ENCODE measurements at places on chromosomes 11 and 22. TPM values are rescaled to one million over a fixed set of nuclear protein-coding genes. Genes with fewer than 3 reads are reported as not detected.

GRCh38 chr11:6862961-6863360 lies at the start of gene OR10A2:
OR10A2 (plus strand) TSS chr11:6863057; CDS start chr11:6869755, 6,698 bp downstream.
- H3K4me1 ChIP-seq = no peaks in the 10 kb centered on the region
- no peaks in the 10 kb centered on the region for H3K36me3 ChIP-seq
- DNase-seq = no peak
- no peak within 1 kb of the TSS for H3K4me3 ChIP-seq
- no peaks in the 10 kb centered on the region for H3K27me3 ChIP-seq

GRCh38 chr11:61757213-61757862 lies 4.9 kb downstream of the MYRF start:
- no peak overlapping the region for H3K4me3 ChIP-seq
- H3K4me1 ChIP-seq = no peaks in the 10 kb centered on the region
- no peaks in the 10 kb centered on the region for H3K27me3 ChIP-seq
- H3K27ac ChIP-seq = no peak overlapping the region
- no peak for DNase-seq

DNA sequence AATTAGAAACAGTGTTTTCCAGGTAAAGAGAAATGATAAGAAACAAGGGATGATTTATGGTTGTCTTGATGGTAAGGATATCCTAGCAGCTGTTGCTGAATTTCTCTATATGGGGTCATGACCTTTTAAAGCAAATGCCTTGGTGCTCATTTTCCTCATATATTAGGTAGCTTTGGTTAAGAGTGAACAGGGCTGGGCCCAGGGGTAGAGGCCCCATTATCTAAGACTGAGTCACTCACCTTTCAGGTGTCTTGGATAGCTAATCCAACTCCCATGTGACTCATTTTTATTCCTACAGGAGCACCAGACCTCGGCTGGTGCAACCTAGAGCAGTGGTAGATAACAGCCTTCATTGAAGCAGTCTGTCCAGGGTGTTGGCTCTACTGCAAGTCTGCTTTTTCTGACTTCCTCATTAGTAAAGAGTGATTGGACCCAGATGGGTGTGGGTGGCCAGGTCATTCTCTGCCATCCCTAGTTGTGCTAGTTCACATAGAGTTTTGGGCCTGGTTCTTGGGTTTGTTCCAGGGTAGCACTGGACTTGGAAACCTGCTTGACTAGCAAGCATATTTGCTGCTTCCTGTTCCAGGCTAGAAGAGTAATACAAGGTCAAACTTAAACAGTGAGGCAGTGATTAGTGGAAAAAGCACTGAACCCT lies 37.4 kb downstream of the CTNND1 start:
- H3K36me3 ChIP-seq = peaks cover 15% of the 10 kb centered on the region
- H3K27me3 ChIP-seq = no peaks in the 10 kb centered on the region
- H3K27ac ChIP-seq = no peak overlapping the region
- no peak for DNase-seq
- H3K4me3 ChIP-seq = no peak overlapping the region

DNA sequence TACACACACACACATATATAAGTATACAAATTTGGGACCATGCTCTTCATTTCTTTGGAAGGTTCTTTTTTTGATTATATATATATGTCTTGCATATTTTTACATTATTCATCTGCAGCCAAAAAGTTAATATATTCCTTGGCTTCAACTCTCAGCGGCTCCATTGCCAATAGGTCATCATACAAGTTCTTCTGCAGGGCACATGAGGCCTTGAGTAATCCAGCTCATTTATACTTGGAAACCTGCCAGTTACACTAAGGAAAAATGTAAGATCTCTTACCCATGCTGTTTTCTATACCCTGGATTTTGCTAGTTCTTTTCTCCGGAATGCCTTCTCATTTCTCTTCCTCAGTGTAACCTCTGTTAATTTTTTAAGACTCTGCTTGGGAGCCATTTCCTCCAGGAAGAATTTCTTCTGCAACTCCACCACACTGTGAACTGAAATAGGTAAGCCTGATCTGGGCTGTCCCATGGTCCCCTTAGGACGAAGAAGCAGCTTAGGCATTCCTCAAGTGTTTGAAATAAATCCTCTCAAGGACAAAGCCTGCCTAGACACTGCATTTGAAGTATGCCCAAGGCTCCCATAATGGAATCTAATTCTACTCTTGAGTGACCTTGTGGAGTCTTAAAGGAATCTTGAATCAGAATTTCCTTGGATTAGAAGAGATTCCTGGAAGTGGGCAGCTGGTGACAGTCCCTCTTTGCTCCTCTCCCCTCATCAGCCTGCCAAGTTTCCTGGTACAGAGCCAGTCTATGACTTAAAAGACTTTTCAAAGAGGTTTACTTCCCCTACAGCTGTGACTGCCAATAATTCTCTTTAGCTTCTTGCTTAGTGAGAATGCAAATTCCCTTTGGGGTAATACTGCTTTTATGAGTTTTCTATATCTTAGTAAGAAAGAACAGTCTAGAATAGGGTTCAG lies 182.8 kb downstream of the C11orf87 start:
- H3K27ac ChIP-seq = no peak overlapping the region
- H3K4me1 ChIP-seq = no peaks in the 10 kb centered on the region
- H3K27me3 ChIP-seq = no peaks in the 10 kb centered on the region
- no peak for DNase-seq
- H3K4me3 ChIP-seq = no peak overlapping the region

DNA sequence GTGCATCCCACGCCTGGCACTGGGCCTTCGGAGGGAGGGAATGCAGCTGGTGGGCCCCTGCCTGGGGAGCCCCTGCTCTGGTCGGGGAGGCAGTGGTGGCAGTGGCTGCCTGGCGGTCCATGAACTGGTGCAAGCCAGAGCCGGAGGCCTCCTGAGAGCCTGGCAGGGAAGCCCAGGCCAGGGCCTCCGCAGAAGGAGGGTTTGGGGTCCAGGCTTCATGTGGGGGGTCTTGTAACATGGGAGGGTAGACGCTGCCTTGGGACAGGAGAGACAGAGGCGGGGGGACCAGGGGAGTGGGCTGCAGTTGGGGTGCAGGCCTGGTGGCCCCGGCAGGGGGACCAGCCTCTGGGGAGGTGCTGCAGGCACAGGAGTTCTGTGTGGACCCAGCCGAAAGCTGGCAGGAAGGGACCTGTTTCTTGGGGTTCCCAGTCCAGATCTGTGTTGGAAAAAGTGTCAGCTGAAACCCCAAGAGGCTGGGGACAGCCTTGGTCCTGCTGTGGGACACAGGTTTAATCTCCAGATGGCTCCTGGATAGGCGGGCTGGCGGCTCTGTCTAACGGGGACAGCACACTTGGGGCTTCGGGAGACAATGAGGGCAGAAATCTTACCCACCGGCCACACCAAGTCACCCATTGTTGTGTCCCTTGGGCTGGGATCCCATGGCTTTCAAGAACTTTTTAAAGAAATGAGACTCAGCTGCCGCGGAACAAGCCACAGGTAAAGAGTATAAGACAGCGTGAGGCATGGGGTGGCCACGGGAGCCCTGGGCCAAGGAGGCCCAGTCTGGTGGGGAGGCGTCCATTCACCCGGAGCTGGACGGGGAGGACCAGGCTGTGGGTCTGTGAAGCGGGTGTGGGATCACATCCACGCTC lies 73.5 kb downstream of the KCNQ1 start:
- peak; percentile 3 for DNase-seq
- H3K27me3 ChIP-seq = no peaks in the 10 kb centered on the region
- H3K27ac ChIP-seq = no peak overlapping the region
- no peaks in the 10 kb centered on the region for H3K4me1 ChIP-seq
- no peaks in the 10 kb centered on the region for H3K36me3 ChIP-seq
- H3K4me3 ChIP-seq = no peak overlapping the region

DNA sequence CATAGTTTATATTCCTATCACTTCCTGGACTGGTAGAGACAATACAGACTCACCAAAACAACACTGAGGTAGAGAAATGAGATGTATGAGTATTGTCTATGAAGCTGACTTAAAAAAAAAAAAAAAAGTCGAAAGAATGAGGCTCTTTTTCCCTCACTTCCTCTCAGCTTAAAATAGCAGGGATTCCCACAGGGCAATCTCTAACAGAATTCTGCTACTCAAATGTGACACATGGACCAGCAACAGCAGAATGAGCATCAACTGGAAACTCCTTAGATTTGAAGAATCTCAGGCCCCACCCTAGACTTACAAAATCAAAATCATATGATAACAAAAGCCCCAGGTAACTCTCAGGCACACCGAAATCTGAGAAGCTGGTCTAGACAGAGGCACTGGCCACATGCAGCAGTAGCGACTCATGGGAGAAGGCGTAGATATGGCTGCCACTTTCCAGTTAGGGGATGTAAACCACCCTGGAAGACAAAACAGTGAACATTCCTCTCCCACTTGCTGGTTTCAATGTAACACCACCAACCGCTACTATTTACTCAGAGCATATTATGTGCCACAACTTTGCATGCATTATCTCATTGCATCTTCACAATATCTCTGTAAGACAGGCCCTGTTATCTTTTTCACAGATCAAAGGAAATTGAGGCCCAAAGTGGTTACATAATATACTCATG lies 128.0 kb downstream of the RBFOX2 start:
- H3K27me3 ChIP-seq = no peaks in the 10 kb centered on the region
- H3K4me1 ChIP-seq = peaks cover 9% of the 10 kb centered on the region
- no peaks in the 10 kb centered on the region for H3K36me3 ChIP-seq
- H3K4me3 ChIP-seq = no peak overlapping the region
- H3K27ac ChIP-seq = peak overlapping the region; percentile 3
- no peak for DNase-seq

- H3K4me3 ChIP-seq = no peak overlapping the region
- H3K36me3 ChIP-seq = no peaks in the 10 kb centered on the region
- H3K27me3 ChIP-seq = no peaks in the 10 kb centered on the region
- H3K27ac ChIP-seq = no peak overlapping the region
- no peak for DNase-seq
These were observed 79.7 kb downstream of the FDX1 start for GRCh38 chr11:110509472-110509871.

- no peaks in the 10 kb centered on the region for H3K36me3 ChIP-seq
- H3K4me1 ChIP-seq = no peaks in the 10 kb centered on the region
- H3K27me3 ChIP-seq = peaks cover 10% of the 10 kb centered on the region
- no peak overlapping the region for H3K4me3 ChIP-seq
- no peak for DNase-seq
- no peak overlapping the region for H3K27ac ChIP-seq
These were observed 30.8 kb downstream of the FEZ1 start for GRCh38 chr11:125465255-125465654.

GRCh38 chr11:4213746-4214145 lies 119.1 kb downstream of the RRM1 start:
- no peaks in the 10 kb centered on the region for H3K4me1 ChIP-seq
- no peak overlapping the region for H3K4me3 ChIP-seq
- peaks cover 6% of the 10 kb centered on the region for H3K27me3 ChIP-seq
- DNase-seq = no peak
- H3K27ac ChIP-seq = no peak overlapping the region
- no peaks in the 10 kb centered on the region for H3K36me3 ChIP-seq

GRCh38 chr11:35246745-35247144 lies 107.8 kb downstream of the CD44 start:
- H3K4me1 ChIP-seq = peaks cover 48% of the 10 kb centered on the region
- no peak overlapping the region for H3K4me3 ChIP-seq
- H3K27ac ChIP-seq = peak overlapping the region; percentile 95
- no peaks in the 10 kb centered on the region for H3K36me3 ChIP-seq
- H3K27me3 ChIP-seq = no peaks in the 10 kb centered on the region
- no peak for DNase-seq

GRCh38 chr11:12685229-12685628 lies 11.0 kb downstream of the TEAD1 start:
- no peak overlapping the region for H3K4me3 ChIP-seq
- peaks cover 12% of the 10 kb centered on the region for H3K27me3 ChIP-seq
- no peaks in the 10 kb centered on the region for H3K4me1 ChIP-seq
- DNase-seq = no peak
- no peak overlapping the region for H3K27ac ChIP-seq
- H3K36me3 ChIP-seq = no peaks in the 10 kb centered on the region

- no peak overlapping the region for H3K4me3 ChIP-seq
- no peaks in the 10 kb centered on the region for H3K36me3 ChIP-seq
- no peak overlapping the region for H3K27ac ChIP-seq
- H3K4me1 ChIP-seq = no peaks in the 10 kb centered on the region
These were observed 571.2 kb downstream of the TBC1D22A start for GRCh38 chr22:47333625-47334024.

DNA sequence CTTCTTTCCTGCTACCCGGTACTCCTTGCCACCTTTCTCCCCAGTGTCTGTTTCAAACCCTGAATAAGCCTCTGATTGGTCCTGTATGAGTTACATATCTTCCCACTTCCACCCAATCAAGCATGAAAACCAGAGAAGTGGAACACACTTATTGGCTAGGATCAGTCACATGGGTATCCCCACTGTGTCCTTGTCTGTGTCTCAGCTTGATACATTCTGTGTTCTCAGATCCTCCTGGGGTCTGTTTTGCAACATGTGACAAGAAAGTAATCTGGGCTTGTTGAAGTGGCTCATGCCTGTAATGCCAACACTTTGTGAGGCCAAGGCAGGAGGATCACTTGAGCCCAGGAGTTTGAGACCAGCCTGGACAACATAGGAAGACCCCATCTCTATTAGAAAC lies 23.9 kb downstream of the MCHR1 start:
- H3K27me3 ChIP-seq = no peaks in the 10 kb centered on the region
- peaks cover 6% of the 10 kb centered on the region for H3K4me1 ChIP-seq
- H3K36me3 ChIP-seq = no peaks in the 10 kb centered on the region
- H3K27ac ChIP-seq = no peak overlapping the region

GRCh38 chr11:116558504-116559211 lies 214.1 kb downstream of the BUD13 start:
- H3K27ac ChIP-seq = no peak overlapping the region
- H3K36me3 ChIP-seq = no peaks in the 10 kb centered on the region
- DNase-seq = no peak
- H3K4me3 ChIP-seq = no peak overlapping the region
- no peaks in the 10 kb centered on the region for H3K27me3 ChIP-seq

DNA sequence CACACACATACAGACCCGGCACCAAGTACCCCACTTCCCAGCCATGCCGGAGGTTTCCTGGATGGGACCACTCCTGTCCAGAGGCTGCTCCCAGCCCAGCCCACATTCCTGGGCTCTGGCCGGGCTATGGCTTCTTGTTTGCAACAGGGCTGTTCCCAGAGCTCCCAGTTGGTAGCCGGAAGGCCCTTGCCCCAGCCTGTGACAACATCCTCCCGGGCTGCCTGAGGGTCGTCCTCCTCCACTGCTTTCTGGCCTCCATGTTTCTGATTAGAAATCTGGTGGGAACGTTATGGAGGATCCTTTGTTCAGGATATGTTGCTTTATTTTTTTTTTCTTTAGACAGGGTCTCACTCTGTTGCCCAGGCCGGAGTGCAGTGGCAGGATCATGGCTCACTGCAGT lies 952 bp upstream of the CYP2D6 start:
- H3K27ac ChIP-seq = no peak overlapping the region
- no peak for DNase-seq
- no peaks in the 10 kb centered on the region for H3K27me3 ChIP-seq
- H3K4me3 ChIP-seq = no peak overlapping the region

Gene UCP2
- 754 TPM for total RNA-seq

Gene BEST1
- total RNA-seq = not detected

Gene TRMT2A
- total RNA-seq = 136 TPM

Gene BTG4
- total RNA-seq = not detected

Gene OLFML1
- total RNA-seq = not detected

Gene ADAMTS8
- total RNA-seq = 0.07 TPM

Gene LGR4
- total RNA-seq = 2.4 TPM

Gene RASL10A
- 0.73 TPM for total RNA-seq

Gene ACCS
- total RNA-seq = 66.4 TPM
